ENCODE measurements at places on chromosomes 3 and 15. TPM values are rescaled to one million over a fixed set of nuclear protein-coding genes. Genes with fewer than 3 reads are reported as not detected.

The MESP2 gene
- 1.8 TPM for total RNA-seq

The VGLL3 gene
- total RNA-seq, result 19.8 TPM

The SLC35A5 gene
- total RNA-seq, result 51.5 TPM

DNA sequence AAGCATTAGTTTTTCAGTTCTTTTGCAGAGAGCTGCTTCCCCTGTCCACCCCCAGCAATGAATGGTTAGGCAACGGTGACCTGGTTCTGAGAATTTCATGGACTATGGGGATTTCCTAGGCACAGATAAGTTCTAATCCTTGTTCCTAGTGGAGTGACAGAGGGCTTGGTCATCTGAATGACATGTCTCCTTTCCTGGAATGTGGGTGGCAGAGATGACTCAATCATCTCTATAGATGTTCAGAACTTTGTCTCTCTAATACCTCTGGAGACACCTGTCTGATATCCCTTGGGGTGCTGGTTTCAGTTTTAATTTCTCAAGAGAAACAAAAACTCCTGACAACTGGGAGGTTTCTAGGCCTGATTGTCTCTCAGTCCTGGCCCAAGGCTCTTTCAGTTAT lies 10.4 kb downstream of the PLA2G4E start:
- peak; percentile 7 for DNase-seq

GRCh38 chr15:45884755-45885445 lies 250.1 kb downstream of the SQOR start:
- DNase-seq, result no peak

GRCh38 chr15:84400017-84400740 lies 164.6 kb downstream of the GOLGA6L4 start:
- no peak for DNase-seq

DNA sequence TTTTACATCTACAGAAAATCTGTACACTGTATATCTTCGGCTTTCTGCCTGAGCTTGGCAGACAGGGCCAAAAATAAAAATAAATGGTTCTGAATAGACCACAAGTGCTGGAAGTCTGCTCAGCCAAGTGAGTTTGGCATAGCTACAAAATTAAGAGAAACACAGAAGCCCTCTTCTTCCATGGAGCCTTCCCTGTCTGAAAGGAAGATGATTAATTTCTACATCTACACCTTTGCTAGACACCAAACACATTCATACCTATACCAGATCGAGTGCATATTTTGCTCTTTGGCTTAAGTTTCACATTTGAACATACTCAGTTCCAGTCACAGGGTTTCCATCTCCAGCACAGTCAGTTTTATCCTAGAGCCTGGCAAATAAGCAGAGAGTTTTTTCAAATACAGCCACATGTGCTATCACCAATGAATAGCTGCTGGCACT lies 224.6 kb downstream of the GREM1 start:
- no peak for DNase-seq

- peak; percentile 69 for DNase-seq
Measured at GRCh38 chr3:69120879-69121464, 1.4 kb downstream of the LMOD3 start.

DNA sequence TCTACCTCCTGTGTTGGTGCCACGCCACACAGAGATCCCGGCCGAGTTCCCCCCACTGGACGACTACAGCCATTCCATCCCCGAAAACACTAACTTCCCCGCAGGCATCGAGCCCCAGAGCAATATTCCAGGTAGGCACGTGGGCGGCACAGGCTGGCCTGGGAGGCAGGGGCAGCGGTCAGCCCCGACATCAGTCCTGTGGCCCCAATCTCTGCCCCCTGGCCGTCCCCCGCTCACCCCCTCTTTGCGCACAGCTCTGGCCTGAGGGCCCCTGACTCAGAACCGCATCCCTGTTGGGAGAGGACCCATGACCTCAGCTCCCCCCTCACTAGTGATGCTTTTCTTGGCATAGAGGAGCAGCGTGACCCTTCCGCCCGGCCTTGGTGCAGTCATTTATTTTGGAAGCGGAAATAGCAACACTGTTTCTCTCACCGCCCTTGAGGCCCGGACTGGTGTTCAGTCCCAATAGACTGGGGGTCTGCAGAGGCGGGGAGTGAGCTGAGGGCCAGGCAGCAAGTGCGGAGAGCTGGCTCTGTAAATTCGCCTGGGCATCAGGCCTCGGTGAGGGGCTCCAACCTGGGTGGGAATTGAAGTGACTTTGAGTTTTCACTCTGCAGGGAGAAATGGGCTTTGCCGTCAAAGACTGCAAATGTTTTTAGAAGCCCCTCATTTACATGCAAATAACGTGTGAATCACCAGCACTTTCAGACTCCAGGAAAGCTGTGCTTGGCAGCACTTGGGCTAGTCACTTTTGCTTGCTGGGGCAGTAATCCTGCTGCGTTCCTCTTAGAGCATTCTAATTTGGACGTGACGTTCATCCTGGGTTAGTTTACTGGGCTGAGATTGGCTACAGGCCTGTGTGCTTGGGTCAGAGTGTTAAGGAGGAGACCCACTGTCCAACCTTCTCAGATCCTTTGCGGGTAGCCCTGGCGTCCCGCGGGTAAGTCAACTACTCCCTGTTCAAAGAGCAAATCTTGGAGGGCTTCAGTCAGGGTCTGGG lies 88.9 kb downstream of the AAGAB start:
- DNase-seq, result no peak

GRCh38 chr15:26050984-26051383 lies 187.9 kb upstream of the ATP10A start:
- no peak for DNase-seq

GRCh38 chr3:133563816-133564215 lies 9.7 kb upstream of the CDV3 start:
- DNase-seq, result no peak

- DNase-seq, result no peak
Measured at GRCh38 chr3:187924651-187925050, 179.4 kb upstream of the BCL6 start.

DNA sequence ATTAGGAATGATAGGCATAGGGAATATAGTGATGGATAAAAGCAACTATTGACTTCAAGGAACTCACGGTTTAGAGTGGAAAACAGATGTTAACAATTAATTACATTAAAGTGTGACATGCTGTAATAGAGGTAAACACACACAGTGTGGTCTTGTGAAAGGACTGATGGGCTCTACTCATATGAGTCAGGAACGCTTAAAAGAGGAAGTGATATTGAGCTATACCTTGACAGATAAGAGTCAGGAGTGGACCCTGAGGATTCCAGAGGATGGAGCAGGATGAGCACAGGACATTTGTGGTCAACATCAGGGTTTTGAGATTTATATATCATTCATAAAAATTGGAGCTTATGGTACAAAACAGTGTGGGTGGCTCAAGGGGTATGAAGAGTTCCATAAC lies 11.0 kb downstream of the EXOG start:
- DNase-seq, result no peak

- DNase-seq, result no peak
Measured at GRCh38 chr3:134658555-134658954, 7.7 kb upstream of the KY start.
